ENCODE measurements at places on chromosomes 2 and 18.

- DNase-seq = no peak
These were observed 147.4 kb upstream of the SIX2 start for GRCh38 chr2:45156605-45157004.

DNA sequence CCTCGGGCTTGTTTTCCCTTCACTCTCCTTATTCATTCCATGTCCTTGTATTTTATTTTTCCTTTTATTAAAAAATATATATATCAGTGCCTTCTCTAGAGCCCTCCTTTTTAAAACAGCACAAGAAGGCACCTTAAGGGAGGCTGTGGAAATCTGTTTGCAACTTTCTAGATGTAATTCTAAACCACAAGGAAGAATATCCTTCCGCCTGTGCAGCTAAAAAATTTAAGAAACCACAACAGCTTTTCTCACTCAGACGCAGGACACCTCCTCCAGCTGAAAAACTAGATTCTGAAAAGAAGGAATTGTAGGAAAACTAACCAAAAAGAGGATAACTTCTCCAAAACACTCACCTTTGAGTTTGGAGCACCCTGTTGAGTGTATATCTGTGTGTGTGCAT is 142.2 kb downstream of the BCL11A start:
- peak; percentile 61 for DNase-seq

- peak; percentile 64 for DNase-seq
These were observed 80.9 kb upstream of the PHLPP1 start for GRCh38 chr18:62634458-62634857.

GRCh38 chr2:37283207-37283606 is 41.4 kb downstream of the PRKD3 start:
- DNase-seq = peak; percentile 91

GRCh38 chr2:144146876-144147275 is 373.0 kb downstream of the ZEB2 start:
- no peak for DNase-seq

DNA sequence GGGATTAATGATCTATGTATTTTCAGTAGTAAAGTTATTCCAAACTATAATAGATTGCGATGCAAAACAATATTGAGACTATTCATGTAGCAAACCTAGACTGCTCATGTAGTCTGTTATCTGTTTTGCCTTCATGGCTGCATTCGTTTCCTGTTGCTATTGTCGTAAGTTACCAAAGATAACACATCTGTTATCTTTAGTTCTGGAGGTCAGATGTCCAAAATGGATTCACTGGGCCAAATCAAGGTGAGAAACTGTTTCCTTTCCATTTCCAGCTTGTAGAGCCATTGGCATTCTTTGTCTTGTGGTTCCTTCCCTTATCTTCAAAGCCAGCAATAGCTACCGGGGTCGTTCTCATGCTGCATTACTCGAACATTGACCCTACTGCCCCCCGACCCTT is 20.9 kb downstream of the ITGAV start:
- no peak for DNase-seq

DNA sequence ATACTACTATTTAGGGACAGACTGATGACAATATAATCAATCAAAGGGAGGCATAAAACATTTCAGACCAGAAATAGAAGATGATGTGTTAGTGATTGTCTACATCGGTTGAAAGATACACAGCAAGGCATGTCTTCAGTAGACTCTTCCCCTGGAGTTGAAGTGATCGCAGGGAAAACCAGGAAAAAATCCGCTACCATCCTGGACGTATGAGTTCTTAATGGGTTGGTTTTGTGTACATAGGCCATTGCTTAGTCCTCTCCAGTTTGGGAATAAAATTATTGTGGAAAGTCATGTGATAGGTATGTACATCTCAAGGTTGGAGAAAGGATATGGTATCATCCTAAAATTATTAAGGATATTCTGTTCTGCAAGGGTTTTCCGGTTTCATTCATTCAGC is 4.3 kb downstream of the APCDD1 start:
- DNase-seq = peak; percentile 80

GRCh38 chr2:207468488-207468887 is 61.3 kb upstream of the CREB1 start:
- peak; percentile 61 for DNase-seq

GRCh38 chr2:121256720-121257479 is 28.1 kb downstream of the TFCP2L1 start:
- DNase-seq = no peak

- no peak for DNase-seq
These were observed 625.2 kb downstream of the CPS1 start for GRCh38 chr2:211181626-211182025.

DNA sequence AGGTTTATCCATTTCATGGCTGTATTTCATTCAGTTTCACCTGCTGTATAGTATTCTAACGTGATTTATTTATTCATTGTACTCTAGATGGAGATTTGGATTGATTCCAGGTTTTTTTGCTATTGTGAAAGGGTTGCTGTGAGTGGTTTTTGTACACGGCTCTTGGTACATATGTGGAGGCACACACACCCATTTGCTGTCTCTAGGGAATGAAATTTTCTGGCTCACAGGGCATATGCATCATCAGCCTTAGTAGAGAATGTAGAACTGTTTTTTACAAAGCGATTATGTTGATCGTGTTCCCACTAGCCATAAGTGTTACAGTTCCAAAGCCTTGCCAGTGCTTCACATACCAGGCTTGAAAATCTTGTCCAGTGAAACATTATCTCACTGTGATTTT is 5.1 kb downstream of the SPTBN1 start:
- peak; percentile 46 for DNase-seq

GRCh38 chr18:61998957-61999356 is 106.2 kb upstream of the RNF152 start:
- peak; percentile 98 for DNase-seq

GRCh38 chr2:176454893-176455815 is 185.9 kb downstream of the MTX2 start:
- peak; percentile 74 for DNase-seq

DNA sequence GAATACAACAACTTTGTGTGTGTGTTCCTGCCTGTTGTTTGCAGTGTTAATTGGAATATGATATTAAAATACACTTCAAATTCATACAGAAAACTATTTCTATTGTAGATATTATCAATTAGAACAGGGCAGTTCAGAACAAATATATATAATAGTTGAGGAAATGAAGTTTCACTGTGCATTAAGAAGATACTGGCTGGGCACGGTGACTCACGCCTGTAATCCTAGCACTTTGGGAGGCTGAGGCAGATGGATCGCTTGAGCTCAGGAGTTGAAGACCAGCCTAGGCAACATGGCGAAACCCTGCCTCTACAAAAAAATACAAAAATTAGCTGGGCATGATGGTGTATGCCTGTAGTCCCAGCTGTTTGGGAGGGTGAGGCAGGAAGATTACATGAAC is 79.3 kb downstream of the ASAP2 start:
- no peak for DNase-seq

DNA sequence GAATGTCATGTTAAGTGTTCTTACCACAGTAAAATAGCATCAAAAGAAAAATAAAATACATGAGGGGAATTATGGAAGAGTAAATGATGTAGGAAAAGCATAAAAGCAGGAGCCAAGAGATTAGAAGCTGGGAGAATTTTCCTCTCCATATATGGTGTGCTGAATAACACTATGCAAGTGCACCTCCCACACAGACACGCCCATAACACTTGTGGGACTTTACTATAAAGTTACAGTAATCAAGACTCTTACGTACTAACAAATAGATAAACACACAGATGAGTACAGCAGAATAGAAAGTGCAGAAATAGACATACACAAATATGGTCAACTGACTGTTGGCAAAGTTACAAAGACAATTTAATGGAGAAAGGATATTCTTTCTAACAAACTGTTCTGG is 16.0 kb upstream of the SPHKAP start:
- DNase-seq = no peak
